COR-L47 (cell line): ENCODE measurements at places on chromosomes 3 and 15.

DNA sequence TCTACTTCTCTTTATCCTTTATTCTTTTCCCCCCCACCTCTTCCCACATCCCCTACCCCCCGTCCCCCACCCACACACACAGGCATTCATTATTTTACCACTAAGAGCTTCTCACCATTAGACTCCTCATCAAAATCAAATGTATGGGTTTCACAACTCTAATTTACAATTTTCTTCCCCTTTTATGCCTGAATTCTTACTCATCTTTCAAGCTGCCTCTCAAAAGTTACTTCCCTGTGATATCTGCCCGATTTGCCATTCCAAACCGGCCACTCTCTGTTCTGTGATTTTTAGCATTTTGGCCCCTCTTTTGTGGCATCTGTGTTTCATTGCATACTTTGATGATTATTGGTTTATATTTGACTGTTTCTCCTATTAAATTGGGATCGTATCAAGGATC lies 42.2 kb downstream of the SLC9A9 start:
- DNase-seq: no peak

DNA sequence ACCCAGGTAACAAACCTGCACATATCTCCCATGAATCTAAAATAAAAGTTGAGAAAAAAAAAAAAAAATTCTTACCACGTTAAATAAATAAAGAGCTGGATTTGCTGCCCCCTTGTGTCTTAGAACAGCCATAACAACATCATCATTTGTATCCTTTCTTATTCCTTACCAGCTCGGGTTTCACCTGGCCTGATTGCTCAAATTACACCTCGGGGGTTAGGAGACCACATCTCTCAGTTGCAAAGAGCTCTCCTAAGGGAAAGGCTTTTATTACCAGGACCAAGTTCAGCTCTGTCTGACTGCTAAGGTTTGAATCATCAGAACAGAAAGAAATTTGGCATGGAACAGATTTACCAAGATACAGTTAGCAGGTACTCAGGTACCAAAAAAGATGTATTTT lies 25.8 kb upstream of the RPL39L start:
- DNase-seq: peak; percentile 10

- no peak for DNase-seq
These were observed 13.4 kb upstream of the GHSR start for GRCh38 chr3:172461530-172462138.

GRCh38 chr3:110149763-110150162 lies 812.4 kb upstream of the DPPA4 start:
- no peak for DNase-seq

DNA sequence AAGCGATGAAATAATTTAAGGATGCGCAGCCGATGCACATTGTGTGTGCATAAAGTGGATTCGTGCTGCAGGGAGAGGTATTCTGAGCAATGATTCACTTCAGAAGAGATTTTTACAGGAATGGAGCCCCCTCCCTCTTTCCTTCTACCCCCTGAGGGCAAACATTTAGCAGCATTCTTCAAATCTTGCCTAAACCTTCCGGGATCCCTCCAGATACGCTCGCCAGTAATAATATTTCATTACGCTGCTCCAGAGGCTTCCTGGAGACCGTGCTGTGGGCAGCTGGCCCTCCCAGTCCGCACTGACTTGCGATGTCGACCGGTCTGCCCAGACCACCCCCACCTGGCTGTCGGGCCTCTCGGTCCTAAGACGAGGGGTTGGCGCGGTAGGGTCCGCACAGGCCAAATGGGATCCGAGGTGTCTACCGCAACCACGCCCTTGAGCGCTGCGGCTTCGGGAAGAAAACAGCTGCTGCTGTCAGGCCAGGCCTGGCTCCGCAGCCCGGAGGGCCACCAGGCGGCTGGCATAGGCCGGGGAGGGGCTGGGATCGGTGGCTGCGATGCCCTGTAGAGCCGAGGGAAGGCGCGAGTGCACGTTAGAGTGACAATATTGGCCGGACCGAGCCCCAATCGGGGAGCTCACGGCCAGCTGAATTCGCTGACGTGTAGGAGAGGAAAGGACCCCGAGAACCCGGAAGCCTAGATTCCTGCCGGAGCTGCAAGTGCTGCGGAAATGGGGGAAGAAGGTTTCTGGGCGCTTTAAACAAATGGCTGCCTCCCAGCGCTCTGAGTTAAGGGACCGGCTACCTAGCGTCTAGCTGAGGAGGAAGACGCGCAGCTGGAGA lies 14.3 kb downstream of the ZIC4 start:
- no peak for DNase-seq

DNA sequence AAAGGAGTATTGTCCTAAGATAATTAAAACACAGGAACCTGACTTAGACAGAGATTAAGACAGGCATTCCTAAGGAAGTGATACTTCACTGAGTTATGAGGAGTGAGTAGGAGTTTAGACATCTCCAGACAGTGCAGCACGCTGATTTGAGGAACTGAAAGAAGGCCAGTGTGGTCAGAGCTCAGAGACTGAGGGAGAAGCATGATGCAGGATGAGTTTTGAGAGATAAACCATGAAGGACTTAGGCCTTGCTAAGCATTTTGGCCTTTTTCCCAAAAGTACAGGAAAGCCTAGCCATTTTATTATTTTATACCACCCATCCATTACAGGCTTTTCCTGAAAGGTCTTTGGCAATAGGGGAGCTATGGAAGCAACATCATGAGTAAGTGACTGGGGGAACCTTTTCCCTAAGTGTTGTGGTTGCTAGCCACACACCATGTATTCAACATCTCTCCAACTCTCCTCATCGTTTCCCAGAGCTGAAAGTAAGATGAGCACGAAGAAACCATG lies 375.6 kb upstream of the TPRG1 start:
- DNase-seq: no peak

DNA sequence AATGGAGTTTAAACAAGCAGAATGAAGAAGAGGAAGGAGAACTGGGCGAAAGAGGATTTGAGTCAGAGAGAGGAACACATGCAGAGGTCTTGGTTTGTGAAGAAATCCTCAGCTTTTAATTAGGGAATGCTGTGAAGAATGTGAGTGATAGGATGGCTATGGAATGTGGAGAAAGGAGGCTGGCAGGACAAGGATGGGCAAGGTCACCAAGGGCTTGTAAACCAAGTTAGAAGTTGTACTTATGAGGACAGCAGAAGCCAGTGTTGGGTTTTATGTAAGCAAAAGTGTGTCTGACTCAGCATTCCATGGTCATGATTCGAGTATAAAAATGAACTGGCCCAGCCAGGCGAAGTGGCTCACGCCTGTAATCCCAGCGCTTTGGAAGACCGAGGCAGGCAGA lies 60.0 kb upstream of the IL12A start:
- DNase-seq: no peak

DNA sequence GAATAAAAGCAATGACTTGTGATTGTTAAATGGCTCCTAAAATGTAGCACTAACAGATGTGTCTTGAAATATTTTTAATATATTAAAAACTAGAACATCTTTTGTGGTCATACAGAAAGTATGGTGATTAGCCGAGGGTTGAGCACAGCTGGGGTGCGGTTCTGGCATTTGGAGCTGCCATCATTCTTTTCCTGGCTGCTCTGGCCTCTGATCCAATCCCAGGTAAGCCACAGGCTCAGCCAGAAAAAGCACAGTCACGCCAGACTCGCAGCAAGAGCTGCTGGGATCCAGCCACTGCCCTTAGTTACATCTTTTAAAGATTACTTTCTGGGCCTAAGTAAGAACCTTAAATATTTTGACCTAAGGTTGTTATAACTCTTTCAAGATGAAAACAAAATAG lies 196.8 kb downstream of the PLCL2 start:
- DNase-seq: no peak

- DNase-seq: no peak
These were observed 60.3 kb upstream of the SLCO2A1 start for GRCh38 chr3:134090031-134090430.

DNA sequence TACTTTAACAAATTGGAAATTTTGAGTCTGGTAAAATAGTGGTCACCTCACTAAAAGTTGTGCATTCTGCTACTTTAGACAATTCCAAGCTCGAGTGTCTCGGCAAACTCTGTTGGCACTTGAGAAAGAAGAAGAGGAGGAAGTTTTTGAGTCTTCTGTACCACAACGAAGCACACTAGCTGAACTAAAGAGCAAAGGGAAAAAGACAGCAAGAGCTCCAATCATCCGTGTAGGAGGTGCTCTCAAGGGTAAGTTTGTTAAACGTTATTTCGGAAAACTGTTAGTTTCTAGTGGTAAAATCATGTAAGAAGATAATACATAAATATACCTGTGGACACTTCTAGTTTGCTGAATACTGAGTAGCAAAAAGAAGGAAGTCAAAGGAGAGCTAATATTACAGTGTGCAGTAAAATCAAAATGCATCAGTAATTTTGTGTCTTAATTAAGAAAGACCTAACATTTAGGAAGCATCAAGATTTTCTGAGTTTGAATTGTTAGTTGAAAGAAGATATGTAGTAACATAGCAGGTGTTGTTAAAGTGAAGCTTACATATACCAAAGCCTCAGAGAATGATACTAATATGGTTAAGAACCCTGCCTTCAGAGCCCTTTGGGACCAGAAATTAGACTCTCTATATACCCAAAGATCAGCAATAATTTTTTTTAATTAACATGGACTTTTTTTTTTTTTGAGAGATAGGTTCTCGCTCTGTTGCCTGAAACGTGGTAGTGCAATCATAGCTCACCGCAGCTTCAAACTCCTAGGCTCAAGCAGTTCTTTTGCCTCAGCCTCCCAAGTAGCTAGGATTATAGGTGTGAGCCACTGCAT lies 23.0 kb downstream of the BUB1B start:
- no peak for DNase-seq

GRCh38 chr15:75307778-75308390 lies 25.2 kb downstream of the GOLGA6D start:
- peak; percentile 61 for DNase-seq

DNA sequence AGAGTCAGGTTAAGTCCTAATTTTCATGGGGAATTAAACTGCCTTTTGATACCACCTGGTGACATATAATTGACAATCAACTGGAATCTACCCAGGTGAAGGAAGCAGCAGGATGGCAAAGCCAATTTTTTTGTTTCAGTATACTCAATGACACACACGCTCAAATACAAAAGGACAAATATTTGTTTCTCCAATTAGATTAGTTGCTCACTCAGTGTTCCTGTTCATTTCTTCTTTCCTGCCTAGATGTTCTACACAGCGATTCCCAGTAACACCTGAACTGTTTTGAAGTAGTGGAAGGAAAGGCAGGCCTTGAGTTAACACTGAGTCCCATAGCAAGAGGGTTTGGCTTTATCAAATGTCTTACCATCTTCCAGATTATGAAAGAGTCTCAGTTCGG lies 157.5 kb downstream of the PDZRN3 start:
- DNase-seq: peak; percentile 42

GRCh38 chr3:38458796-38459498 lies 5.3 kb downstream of the ACVR2B start:
- peak; percentile 6 for DNase-seq

GRCh38 chr3:159788291-159788690 lies 200.3 kb upstream of the IL12A start:
- DNase-seq: no peak

- no peak for DNase-seq
These were observed 17.6 kb downstream of the DAZL start for GRCh38 chr3:16587681-16588060.

- DNase-seq: peak; percentile 75
These were observed 93.9 kb downstream of the RBPMS2 start for GRCh38 chr15:64681424-64682024.

DNA sequence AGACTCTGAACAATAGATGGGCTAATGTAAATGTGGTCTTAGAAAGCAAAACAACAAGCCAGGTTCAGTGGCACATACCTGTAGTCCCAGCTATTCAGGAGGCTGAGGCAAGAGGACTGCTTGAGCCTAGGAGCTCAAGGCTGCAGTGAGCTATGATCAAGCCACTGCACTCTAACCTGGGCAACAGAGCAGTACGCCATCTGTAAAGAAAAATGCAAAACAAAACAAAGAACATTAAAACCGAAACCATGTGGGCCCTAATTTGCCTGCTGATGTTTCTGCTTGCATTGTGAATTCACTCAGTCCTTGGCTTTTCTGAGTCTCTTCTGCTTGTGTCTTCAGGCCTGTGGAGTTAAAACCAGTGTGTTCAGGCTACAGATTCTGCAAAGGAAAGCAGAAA lies 56.7 kb downstream of the CCNL1 start:
- DNase-seq: no peak

DNA sequence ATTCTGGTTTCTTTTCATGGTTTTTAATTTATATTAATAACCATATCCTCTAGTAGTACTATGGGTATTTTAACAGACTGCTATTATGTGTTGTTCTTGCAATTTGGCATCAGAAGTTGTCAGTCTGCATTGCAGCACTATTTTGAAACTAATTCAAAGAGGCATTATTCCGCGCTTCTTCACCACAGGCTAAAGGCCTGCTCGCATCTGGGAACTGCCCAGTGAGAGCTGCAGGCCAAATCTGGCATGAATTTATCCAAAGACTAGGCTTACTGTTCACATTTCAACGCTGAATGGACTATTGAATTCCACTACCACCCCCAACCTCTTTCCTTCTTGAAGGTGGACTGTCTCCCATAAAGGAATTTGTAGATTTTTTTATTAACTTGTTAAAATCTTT lies 310.4 kb upstream of the NR2F2 start:
- no peak for DNase-seq

GRCh38 chr3:148847351-148847750 lies 17.7 kb upstream of the CPA3 start:
- DNase-seq: no peak

DNA sequence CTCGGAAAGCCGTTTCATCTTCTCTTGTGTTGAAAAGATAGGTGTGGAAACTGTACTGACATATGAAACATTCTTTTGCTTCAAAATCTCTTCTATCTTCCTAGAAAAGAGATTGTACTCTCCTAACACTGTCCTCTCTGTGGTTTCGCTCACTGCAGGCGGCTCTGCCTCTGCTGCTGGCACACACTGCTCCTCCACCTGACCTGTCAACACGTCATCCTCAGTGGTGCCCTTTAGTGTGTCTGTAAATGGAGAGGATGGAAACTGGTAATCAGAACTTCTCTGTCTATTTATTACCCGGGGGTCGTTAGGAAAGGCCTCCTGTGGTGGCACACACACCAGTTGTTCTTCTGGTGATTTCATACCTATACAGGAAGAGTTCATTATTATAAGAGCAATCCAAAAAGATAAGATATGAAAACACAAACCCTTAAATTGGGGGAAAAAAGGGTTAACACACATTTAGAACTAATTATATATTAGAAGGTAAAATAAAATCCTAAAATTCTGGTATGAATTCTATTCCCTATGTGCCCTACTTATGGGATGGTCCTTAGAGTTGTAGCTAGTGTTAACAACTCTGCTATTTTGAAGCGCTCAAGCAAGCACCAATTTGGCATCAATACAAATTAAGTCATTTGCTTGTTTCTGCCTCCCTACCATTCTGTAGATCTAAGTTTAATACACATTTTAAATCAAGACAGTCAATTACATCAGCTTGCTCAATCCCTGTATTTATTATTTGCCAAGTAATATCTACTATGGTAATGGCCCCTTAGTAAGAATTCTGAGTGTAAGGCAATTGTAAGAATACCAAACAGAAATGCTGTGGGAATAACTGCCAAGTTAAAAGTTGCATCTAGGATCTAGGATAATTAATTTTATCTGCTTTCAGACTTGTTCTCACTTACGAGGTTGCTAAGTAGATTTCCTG lies 49.2 kb downstream of the TASOR start:
- no peak for DNase-seq
